ENCODE measurements at places on chromosomes 5 and 9.

DNA sequence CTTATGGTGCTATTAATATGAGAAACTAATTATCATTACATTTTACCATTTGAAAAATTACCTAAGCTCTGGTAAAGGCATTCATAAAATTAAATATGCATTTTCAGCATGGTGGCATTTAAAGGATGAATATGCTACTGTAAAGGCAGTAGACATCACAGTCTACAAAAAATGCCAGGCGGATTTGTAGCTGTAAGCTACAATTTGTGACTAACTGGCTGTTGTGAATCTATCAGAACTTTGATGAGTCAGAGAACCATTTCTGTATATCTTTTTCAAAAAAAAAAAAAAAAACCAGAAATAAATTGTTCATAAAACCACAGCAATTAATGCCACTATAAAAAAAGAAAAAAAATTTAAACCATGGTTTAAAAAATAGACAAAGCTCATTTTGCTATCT, 186.3 kb downstream of the NFIB start:
- no peak for DNase-seq

DNA sequence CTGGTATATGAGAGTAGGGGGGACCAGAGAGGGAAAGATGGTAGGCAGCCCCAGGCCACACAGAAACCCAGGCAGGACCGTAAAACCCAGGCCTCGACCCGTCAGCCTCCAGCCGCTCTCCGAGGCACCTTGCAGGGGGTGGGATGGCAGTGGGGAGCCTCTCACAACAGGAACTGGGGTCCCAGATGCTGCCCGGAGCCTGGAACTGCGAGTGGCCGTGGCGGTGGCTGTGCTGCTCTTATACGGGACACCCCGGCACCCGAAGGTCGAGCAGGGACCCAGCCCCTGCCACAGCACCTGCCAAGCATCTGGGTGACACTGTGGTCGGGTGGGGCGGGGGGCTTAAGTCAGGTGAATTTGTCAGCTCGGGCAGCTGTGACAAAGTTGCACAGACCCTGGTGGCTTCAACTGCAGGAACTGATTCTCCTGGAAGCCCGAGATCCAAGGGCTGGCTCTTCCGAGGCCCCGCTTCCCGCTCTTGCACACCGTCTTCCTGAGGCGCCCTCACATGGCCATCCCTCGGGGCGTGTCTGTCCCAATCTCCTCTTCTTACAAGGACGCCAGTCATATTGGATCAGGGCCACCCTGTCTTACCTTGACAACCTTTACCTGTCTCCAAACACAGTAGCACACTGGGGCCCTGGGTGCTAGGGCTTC, 47.6 kb upstream of the EGFL7 start:
- DNase-seq, result no peak

DNA sequence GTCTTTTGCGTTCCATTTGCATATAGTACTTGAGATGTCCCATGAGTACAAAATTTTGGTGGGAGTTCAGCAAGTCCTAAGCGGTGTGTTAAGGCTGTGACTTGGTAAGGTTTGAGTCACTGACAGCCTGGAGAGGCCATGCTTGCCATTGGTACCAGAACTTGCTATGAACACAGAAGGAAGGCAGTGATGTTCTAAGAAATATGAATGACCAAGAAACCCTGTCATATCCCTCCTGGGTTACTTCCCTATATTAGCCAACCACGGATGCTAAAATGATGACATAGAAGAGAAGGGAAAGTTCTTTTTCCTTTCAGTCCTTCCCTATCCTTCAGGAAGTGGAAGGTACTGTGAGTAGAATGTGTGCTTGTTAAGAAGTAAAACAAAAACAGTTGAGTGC, 136.7 kb downstream of the GCNT1 start:
- DNase-seq, result no peak

DNA sequence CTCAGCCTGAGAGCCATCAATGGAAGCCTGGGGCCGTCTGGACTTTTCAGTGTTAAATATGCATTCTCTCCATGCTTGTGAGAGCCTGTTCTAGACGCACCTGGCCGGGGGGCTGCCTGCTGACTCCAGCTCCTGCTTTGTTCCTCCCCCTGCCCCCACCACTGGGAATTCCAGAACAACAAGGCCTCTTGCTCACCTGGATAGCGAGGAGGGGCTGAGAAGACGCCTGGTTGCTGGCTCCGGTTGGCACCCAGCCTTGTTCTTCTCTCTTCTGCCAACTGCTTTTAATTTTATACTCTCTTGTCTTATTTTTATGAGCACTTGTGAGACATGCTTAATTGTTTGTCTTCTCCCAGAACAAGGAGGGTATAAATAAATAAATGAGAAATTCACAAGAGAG, 15.0 kb upstream of the RAPGEF1 start:
- DNase-seq, result no peak

DNA sequence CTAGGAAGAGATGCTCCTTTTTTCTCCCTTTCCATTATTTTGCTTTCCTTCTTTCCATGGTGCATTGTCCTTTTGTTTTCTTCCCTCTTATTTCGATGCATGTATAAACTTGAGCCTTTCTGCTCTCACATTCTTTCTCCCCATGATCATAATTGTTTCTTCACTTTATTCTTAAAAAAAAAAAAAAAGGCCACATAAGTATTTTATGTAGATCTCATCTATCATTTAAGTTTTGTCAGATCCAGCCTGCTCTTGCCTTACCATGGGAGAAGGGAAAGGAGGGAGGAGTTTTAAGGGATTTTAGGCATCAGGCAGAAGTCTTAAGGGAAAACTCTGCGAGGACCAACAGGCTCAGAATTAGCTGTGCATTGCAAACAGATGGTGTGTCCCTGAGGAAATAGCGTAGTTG, 11.1 kb downstream of the TGFBR1 start:
- DNase-seq, result no peak

GRCh38 chr9:134063088-134063570, 4.7 kb downstream of the BRD3 start:
- DNase-seq, result no peak

DNA sequence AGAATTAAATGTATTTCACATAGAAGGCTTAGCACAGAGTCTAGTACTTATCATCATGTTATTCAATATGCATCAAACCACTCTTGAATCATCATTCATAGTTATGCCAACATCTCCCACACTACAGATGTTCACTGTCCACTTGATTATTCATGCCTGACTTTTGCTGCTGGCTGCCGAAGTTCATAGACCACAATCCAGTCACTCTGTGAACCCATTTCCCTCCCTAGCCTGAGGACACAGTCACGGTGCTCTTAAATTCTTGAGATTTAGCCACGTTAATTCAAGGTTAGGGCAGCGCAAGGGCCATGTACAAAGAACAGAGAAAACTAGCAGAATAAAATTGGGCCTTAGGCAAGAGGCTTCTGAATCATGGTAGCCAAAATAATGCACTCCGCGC, 32.4 kb downstream of the ABCA1 start:
- DNase-seq, result no peak

DNA sequence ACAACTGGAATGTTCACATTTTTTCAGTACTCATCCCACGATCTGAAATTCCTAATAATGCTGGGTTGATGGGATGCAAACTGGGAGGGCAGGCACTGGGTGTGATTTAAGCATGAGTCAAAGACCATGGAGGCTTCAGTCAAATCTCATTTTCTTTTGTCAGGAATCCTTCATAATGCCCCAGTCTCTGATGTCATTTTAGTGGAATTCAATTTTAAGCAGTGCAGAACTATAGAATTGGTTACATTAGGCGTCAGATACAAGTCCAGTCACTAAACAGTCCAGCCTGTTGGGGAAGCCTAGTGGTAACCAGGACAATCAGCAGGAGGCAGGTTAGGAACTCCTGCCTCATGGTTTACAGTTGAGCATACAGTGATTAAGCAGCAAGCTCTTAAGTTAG, 41.0 kb upstream of the TMEM215 start:
- no peak for DNase-seq

DNA sequence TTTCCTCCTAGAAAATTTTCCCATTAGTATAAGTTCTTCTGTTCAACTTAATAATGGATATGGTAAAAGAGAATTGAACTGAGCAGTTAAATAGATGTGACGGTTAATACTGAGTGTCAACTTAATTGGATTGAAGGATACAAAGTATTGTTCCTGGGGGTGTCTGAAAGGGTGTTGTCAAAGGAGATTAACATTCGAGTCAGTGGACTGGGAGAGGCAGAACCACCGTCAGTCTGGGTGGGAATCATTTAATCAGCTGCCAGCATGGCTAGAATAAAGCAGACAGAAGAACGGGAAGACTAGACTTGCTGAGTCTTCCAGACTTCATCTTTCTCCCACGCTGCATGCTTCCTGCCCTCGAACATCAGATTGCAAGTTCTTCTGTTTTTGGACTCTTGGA, 689.6 kb upstream of the CDH10 start:
- no peak for DNase-seq

- DNase-seq, result no peak
Observed at GRCh38 chr5:83149671-83150070, 72.3 kb downstream of the XRCC4 start.

DNA sequence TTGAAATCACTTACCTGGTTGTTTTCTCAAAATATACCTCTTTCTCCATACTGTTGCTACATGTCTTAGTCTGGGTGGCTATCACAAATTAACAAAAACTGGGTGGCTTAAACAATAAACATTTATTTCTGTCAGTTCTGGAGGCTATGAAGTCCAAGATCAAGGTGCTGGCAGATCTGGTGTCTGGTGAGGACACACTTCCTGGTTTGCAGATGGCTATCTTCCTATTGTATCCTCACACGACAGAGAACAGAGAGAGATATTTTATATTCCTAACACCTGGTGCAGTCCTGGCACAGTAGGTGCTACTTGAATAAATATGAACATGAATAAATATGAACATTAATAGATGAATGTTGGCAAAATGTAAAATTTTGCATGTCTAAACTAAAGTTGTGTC, 164.3 kb upstream of the ACOT12 start:
- DNase-seq, result no peak

- no peak for DNase-seq
Observed at GRCh38 chr9:121811751-121812150, 160.3 kb downstream of the DAB2IP start.

- DNase-seq, result no peak
Observed at GRCh38 chr9:131892902-131893500, 153.1 kb upstream of the RAPGEF1 start.

- DNase-seq, result no peak
Observed at GRCh38 chr5:89703817-89704216, 705.7 kb downstream of the CETN3 start.

DNA sequence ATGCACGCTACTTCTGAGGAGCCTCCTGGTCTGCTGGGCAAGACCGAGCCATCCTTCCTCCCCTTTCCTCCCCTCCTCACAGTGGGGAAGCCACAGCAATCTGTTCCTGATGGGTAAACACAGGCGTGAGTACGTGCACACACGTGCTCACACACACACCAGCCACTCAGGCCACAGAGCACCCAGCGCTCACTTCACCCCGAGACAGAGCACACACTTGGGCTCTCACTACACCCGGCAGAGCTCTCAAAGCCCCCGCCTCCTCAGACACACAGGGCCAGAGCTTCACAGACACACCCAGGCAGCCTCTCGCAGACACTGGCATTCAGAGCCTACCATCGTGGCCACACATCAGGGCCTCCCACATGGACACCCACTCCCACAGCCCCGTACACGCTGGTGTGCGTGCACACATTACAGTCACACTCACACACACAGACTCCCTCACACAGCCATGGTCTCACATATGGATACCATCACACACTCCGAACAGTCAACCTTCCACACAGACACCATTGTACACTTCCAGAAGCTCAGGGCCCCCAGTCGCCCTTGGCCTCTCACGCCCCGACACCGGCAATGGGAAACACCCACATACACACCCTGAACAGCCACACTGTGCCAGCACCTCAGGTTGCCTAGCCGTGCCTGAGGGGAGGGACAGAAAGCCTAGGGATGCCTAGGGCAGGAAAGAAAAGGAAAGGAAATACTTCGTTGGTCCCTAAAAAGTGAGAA, 13.5 kb downstream of the CNTFR start:
- DNase-seq, result no peak

DNA sequence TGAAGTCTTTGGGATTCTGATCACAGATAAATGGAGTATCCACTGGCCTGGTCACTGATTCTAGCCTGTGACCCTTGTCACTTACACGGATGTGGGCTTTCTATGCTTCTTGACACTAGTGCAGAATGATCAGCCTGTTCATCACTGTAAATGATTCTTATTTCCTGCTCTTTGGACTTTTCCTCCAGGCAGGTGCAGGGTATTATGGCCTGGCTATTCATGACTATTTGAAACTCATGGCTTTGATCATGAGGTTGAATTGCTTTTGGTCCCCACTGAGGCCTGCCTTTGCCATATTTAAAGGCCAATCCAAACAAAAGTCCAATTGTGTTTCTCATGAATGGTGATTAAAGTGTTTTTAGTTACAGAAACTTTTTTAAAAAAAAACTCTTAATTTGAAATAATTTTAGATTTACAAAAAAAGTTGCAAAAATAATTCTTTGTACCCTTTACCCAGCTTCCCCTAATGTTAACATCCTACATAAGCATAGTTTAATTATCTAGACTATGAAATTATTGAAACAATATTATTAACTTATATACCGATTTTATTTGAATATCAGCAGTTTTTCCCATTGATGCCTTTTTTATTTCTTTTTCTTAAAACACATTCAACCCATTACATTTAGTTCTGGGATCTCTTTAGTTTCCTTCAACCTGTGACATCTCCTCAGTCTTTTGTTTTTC, 68.1 kb downstream of the GALNT10 start:
- no peak for DNase-seq

DNA sequence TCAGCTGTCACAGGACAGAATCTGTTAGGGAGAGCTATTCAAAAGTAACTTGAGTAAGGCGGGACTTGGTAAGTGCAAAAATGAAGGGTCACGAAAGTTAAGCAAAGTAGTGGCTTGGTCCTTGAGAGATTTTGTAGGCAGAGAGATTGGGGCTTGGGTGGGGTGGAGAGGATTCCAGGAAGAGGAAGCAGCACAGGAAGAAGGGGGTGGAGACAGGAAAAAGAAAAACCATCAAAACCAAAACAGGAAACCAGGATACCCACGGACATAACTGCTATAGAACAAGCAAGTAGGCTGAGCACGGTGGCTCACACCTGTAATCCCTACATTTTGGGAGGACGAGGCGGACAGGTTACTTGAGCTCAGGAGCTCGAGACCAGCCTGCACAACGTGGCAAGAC, 3.7 kb downstream of the ROPN1L start:
- no peak for DNase-seq

- no peak for DNase-seq
Observed at GRCh38 chr5:111153483-111153882, 61.3 kb downstream of the WDR36 start.

GRCh38 chr9:16136961-16137360, 584.1 kb downstream of the CCDC171 start:
- no peak for DNase-seq

- DNase-seq, result no peak
Observed at GRCh38 chr9:77291714-77292113, 114.4 kb downstream of the VPS13A start.

GRCh38 chr5:32574540-32575175, 10.7 kb upstream of the SUB1 start:
- DNase-seq, result no peak

GRCh38 chr5:98913911-98914310, 14.9 kb downstream of the CHD1 start:
- no peak for DNase-seq

- DNase-seq, result no peak
Observed at GRCh38 chr5:134555223-134555889, 29.9 kb downstream of the JADE2 start.

Measured in stimulated activated CD8-positive, alpha-beta memory T cell treated with anti-CD3 and anti-CD28 coated beads, Interleukin-4, amount 100 ng/mL, for 1 hour (primary cell).